ENCODE measurements at places on chromosomes 2 and 18.

DNA sequence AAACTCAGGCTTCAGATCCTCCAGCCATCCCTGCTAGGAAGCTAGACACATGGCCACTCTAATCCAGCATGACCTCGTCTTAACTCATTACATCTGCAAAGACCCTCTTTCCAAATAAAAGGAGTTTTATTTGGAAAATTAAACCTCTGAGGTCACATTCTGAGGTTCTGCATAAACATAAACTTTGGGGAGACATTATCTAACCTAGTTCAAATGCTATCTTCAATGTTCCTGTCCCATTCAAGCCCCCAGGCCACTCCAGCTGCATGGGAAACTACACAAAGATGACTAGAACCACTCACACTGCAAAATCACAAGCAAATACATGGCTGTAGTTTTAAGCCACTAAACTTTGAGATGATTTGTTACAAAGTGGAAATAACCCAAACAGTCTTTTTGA is 99.0 kb upstream of the RNF152 start:
- no peak for DNase-seq

GRCh38 chr2:70371753-70372152 is 69.9 kb upstream of the FAM136A start:
- DNase-seq, result no peak

DNA sequence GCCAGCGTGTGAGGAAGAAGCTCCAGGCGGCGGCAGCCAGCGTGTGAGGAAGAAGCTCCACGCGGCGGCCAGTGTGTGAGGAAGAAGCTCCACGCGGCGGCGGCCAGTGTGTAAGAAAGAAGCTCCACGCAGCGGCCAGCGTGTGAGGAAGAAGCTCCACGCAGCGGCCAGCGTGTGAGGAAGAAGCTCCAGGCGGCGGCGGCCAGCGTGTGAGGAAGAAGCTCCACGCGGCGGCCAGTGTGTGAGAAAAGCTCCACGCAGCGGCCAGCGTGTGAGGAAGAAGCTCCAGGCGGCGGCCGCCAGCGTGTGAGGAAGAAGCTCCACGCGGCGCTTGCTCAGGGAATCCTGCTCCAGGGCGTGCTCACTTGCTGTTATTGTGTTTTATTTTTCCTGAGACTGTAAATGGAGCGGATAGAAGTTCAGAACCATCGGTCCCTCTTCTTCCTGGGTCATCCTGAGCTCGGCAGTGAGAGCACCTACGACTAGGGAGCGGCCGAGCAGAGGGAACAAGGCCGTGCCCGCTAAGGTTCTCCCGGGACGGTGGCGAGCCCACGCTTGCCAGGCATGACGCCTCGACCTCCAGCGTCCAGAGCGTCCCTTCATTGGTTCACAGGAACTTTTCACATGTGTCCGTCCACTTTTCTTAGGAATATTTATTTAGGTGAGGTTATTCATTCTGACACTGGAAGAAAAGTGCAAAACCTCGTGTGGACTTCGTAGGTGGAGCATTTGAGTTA is 94.2 kb downstream of the TMEM18 start:
- no peak for DNase-seq

DNA sequence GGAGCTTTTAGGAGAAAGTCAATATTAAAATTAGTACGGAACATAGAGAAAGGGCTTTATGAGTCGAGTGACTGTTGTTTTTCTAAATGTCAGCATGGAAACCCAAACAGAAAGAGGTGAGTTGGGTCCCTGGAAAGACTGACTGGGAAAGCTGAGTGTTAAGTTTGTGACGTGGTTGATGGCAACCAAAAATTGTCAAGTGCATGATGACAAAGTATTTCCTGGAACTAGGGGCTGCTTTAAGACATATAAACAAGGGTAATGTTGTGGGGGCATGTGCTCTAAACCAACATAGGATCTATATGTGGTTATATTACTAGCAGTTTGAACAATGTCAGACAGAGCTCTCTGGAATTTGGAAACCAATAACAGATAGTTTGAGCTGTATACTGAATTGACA is 50.9 kb upstream of the GPD2 start:
- no peak for DNase-seq

- DNase-seq, result no peak
These were observed 135.6 kb upstream of the HNMT start for GRCh38 chr2:137828624-137829023.

DNA sequence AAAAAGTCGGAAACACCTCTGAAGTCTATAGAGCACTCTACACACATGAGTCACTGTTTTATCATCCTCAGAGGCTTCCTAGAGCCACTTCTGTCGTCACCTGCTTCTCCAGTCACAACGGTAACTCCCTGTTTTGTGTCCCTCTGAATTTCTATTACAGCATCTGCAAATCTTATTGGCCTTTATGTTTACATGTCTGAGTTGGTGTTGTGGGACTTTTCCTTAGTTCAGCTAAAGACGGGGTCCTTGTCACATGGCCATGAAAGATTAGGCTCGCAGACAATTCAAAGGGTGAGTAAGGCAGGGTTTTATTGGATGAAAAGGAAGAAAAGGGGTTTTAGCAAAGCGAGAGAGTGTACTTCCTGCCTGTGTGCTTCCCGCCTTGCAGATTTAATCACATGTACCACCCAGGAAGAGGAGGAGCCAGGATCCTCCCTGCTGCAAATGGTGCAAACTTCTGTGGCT is 185.6 kb downstream of the LPIN1 start:
- DNase-seq, result no peak

DNA sequence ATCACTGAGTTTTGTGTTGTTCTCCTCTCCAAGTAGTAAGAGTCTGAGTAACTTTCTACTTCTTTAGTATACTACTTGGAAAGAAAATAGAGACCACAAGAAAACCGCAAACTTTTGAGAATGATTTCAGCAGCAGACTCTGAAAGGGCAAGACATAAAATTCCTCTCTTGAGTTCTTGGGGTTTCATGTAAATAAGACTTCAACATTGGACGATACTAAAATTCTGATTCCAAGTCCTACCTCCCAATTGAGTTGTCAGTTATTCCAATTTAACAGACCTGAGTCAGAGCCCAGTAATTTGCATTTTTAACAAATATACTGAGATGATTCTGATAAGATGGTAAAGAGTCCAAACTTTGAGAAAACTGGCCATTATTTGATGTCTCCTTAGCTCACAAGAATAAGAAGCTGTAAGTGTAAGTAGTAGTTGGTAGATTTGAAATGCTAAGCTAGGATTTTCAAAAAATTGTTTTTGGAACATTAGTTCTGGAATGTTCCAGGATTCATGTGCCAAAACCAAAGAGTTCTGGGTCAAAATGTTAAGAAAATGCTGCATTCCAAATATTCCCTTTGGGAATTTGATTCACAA is 261.6 kb upstream of the SPOPL start:
- DNase-seq, result no peak

- DNase-seq, result no peak
These were observed 80.3 kb upstream of the SESTD1 start for GRCh38 chr2:179344970-179345369.

- DNase-seq, result no peak
These were observed 163.8 kb upstream of the GALNT5 start for GRCh38 chr2:157093666-157094065.

GRCh38 chr2:3301001-3301400 is 76.6 kb downstream of the EIPR1 start:
- DNase-seq, result no peak

- DNase-seq, result no peak
These were observed 64.2 kb upstream of the CDCA7 start for GRCh38 chr2:173290518-173290917.

GRCh38 chr18:63980027-63980426 is 10.1 kb downstream of the SERPINB8 start:
- no peak for DNase-seq

GRCh38 chr2:221060376-221060775 is 511.7 kb downstream of the EPHA4 start:
- DNase-seq, result no peak

DNA sequence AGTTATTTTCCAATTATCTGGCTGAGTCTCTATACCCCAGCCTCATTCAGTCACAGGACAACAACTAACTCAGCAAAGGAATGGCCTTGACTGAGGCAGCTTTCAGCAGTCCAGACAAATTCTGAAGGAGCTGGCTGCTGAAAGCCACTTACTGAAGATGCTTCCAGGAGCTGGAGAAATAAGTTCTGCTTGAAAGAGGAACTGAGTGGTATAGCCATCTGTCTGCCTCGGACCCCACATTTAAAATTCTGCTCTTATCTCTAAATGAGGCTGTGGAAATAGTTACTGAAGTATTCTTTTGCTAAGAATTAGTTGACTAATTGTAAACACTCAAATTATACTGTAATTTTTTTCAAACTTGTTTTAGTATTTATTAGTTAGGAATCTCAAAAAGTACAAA is 9.1 kb upstream of the GPD2 start:
- no peak for DNase-seq

DNA sequence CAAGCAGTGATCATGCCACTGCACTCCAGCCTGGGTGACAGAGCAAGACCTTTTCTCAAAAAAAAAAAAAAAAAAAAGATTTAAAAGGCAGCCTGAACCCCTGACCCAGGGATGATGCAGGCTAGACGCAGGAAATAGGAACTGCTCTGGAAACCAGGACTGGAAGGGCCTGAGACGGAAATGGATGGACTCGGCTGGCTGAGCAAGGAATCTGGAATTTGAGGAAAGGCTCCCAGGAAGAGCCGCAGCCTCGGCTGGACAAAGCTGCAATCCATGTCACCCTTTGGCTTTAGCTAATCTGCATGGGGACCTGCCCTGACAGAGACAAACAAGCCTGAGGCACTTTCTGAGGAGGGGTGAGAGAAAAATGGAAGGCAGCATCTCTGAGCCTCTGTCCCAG is 55.0 kb upstream of the DAPL1 start:
- DNase-seq, result no peak

DNA sequence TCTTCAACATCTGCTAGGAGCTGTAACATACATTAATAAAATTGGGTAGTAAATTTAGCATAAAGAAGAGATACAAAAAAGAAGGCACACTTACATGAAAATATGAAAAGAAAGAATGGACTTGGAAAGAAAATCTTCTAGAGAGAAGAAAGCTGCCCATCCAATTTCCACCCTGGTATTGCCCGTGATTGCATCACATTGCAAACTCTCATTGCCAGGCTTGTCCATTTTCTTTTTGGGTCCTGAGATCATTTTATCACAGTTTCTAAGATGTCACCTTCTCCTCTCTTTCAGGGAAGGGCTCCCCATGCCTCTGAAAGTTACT is 321.5 kb downstream of the RND3 start:
- DNase-seq, result no peak

GRCh38 chr18:41887100-41887499 is 67.9 kb upstream of the PIK3C3 start:
- DNase-seq, result no peak

- no peak for DNase-seq
These were observed 21.2 kb upstream of the TET3 start for GRCh38 chr2:73963385-73964120.

DNA sequence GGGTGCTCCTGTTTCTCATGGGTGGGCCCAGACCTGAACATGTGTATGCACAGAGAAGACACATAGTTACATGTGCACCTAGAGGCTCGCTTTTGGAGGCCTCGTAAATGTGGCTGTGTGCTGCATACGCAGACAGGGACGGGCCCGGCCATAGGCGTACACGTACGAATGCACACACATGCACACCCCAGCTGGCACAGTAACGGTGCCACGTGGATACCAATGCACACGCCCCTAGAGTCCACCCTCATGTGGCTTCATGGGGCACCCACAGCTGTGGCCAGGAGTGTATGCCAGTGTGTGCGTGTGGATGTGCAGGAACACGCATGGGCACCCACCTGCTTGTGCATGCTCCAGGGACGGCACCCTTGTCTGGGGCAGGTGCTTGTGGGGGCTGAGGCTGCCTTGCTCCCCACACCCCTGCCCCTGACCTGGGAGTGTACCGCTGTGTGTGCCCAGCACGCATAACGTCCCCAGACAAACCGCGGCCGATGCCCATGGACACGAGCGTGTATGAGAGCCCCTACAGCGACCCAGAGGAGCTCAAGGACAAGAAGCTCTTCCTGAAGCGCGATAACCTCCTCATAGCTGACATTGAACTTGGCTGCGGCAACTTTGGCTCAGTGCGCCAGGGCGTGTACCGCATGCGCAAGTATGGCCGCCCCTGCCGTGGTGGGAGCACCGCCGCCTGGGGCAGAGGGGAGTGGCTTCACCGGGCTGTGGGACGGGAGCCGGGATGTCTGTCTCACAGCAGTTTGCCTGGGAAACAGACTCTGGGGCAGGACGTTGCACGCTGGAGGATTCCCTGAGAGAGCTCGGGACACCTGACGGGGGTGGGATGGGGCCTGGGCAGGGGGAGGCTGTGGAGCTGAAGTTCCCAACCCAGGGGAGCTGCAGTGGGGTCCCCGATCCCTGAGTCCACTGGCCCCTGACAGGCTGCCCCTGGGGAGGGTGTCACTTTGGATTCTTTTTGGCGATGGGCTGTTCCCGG is 21.0 kb downstream of the ZAP70 start:
- no peak for DNase-seq
